ENCODE measurements at places on chromosomes 5 and 9.

GRCh38 chr9:127846443-127847177, 7.8 kb downstream of the ENG start:
- DNase-seq: no peak

GRCh38 chr5:139910901-139911300, 115.3 kb downstream of the PSD2 start:
- no peak for DNase-seq

GRCh38 chr5:124952079-124952478, 205.6 kb upstream of the ZNF608 start:
- DNase-seq: no peak

GRCh38 chr5:21238786-21239185, 1250.8 kb upstream of the CDH18 start:
- no peak for DNase-seq

- DNase-seq: no peak
Measured at GRCh38 chr5:74376187-74376586, 264.3 kb downstream of the ENC1 start.

GRCh38 chr5:74324556-74324955, 316.0 kb downstream of the ENC1 start:
- no peak for DNase-seq

DNA sequence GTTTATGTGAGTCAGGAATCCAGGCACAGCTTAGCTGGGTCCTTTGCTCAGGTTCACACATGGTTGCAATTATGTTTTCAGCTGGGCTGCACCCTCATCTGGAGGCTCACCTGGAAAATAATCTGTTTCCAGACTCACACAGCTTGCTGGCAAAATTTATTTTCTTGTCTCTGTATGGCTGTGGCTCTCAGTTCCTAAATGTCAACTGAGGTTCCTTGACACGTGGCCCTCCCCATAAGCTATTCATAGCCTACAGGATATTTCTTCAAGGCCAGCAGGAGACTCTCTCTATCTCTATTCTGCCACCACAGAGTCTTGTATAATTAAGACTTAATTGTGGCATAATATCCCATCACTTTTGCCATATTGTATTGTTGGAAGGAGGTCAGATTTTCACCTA, 732.0 kb downstream of the CDH18 start:
- DNase-seq: no peak

DNA sequence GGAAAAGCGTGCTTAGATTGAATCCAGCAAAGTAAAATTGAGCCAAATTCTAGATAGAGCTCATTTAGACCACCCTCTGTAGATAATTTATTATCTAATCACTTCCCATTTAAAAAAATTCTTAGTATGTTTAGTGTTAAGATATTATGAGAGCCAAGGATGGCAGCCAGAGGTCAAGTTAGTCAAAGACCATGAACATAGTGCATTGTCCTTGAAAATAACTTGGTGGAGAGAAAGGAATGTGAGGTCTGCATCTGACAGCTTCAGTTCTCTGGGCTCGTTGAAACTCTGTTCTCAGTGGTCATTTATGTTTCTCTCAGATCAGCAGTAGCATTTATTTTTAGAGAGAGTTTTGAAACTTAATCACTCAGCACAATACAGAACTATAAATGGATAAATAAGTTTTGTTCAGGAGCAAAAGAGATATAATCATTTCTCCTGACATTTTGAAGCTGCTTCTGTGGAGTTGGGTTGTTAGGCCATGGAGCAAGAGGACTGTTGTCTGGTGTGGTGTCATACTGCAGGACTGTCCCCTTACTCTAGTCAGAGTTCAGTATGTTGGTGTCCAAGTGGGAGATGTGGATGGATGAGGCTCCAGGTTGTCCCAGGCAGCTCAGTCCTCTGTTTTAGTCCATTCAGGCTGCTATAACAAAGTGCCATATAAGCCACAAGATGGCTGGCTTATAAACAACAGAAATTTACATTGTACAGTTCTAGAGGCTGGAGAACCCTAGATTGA, 337.7 kb downstream of the FBXL7 start:
- DNase-seq: no peak

GRCh38 chr5:124454081-124454480, 292.4 kb downstream of the ZNF608 start:
- DNase-seq: no peak

DNA sequence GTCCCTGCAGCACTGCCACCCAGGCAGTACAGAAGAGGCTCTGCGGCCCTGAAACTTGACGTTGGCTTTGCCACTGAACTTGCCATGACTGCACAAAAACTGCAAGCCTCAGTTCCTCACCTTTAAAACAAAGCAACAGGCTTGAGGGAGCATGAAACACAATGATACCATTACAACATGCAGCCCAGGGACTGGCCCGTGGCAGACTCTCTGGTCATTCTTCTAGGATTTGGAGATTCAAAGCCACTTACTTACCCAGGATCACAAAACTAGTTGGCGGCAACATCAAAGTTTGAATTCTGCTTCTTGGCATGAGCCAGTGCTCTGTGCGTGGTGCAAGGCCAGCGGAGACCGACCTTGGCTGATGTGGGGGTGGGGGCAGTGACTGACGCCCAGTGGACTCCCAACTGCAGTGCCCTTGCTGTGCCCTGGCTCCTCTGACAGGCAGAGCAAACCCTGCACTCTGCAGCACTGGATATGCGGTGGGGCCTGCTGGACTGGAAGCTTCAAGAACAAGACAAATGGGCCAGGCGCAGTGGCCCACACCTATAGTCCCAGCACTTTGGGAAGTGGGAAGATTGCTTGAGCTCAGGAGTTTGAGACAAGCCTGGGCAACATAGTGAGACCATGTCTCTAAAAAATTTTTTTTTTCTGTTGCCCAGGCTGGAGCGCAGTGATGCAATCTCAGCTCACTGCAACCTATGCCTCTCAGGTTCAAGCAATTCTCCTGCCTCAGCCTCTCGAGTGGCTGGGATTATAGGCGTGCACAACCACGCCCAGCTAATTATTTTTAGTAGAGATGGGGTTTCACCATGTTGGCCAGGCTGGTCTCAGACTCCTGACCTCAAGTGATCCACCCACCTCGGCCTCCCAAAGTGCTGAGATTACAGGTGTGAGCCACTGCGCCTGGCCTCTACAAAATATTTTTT, 18.9 kb downstream of the SQSTM1 start:
- DNase-seq: no peak

- no peak for DNase-seq
Measured at GRCh38 chr5:92320446-92320845, 937.3 kb upstream of the ARRDC3 start.

DNA sequence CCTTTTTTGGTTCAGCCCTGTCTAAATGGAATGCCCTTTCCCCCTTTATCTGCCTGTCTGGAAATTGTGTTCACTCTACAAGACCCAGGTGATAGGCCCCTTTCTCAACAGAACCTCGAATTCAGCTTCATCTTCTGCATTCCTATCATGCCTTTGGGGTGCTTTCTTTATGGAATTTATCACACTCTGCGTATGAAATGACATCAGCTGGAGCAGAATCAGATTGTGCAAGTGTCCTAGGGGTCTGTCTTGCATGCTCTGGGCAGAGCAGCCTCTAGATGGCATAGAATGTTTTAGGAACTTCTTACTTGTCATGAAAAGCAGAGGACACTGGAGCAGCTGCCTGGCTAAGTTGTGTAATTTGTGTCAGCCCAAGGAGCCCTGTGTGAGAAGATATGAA, 84.9 kb downstream of the ISL1 start:
- DNase-seq: no peak

DNA sequence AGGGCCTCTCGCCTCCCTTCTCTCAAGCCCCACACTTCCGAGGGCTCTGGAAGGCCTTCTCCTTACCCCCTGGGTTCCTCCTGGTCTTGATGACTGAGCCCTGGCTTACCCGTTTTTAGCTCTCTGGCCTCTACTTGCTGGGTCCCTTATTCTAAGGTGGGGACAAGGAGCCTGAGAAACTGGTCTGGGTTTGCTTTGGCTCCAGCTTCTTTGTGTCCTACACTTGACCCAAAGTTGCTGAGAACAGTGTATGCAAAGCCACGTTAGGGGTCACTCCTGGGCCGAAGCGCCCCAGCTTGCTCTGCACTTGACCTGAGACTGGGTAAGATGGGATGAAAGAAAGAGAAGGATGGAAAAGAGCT, 788 bp downstream of the ZNF346 start:
- DNase-seq: peak; percentile 13

DNA sequence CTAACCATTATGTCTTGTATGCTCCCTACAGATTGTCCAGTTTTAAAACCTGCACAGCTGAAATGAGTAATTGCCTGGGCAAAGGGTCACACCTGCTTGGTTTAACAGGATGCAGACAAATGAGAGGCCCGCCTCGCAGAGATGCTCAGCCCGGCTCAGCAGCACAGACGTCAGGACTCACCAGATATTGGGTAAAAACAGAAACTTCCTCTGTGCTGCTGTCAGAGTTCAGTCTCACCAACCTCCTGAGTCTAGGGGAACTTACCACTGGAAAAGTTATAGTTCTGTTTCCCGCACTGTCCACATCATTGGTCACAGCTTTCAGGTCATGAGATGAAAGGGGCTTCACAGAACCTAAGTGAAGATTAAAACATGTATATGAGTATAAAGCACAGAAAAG, 152.5 kb downstream of the ESM1 start:
- peak; percentile 7 for DNase-seq

DNA sequence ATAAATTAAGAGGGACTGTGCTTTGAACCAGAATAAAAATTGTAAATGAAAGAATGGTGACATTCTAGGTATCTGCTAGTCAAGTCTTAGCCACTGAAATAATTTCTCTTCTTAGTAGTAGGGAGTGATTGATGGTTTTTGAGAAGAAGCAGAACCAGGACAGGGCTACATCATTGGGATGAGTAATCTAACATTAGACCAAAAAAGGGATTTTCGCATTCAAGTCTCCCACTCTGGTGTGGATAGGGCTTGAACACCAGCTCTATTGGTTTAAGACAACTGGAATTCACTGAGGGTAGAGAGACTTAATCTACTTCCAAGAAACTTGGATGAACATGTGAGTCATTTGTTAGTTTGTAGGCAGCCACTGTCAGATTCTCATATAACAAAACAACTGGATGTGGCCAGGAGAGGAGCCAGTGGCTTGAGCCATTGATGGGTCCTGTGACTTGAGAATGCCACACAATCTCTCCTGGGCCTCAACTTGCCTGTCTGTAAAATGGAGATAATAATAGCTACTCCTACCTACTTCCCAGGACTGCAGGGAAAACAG, 16.6 kb downstream of the FAT2 start:
- DNase-seq: no peak

GRCh38 chr5:158390577-158390976, 531.6 kb upstream of the CLINT1 start:
- no peak for DNase-seq

DNA sequence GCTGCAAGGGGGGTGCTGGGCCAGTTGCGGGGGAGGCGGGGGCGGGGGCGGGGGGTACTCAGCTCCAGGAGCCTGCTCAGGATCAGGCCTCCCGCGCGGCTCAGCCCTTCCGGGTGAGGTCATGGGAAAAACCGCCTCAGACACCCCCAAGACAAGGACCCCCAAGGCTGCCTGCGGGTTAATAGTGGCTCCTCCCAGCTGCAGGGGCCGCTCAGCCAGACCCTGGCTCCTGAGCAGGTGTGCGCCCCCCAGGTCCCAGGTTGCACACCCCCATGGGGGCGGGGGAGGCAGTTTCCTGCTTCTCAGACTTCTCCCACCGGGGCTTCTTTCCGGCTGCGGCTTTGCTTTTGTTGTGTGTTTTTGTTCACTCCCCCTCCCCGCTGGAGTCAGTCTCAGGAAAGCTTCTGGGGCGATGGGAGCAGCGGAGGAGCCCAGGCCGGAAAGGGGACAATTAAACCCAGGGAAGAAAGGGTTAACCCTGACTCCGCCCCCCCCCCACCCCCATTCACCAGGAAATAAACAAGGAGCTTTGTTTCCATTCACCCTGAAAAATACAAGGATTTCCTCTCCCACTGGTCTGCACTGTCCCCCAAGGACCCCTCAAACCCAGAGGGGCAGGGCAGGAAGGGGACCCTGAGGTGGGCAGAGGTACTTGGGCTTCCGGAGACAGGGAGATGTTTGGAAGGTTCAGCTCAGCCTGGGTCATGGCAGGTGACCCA, 42.3 kb upstream of the NOTCH1 start:
- peak; percentile 49 for DNase-seq

DNA sequence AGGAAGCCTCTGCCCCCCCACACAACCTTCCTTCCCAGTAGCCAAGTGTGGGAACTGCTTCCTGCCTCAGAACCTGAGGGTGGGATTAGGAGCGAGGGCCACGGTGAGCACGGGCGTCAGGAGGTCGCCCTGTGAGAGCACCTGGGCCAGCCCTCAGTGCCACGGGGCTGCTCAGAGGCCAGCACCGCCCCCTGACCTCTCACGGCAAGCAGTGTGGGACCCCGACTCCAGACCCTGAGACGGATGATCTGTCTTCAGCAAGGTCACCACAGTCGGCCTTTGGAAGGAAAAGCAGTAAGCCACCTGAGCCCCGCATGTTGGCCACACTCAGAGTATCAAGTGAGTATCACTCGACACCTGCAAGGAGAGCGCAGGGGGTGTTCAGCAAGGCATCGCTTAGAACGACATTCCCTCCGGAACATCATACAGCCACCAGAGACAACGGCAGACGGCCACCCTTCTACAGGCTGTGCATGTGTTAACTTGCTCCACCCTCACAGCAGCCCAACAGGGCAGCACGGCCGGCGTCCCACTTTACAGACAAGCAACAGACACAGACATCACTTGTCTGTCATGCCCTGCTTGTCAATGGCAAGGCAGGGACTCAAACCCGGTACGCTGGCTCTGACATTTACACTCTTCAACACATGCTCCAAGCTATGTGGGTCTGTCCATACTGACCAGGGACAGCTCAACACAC, 50.2 kb downstream of the IPPK start:
- no peak for DNase-seq

DNA sequence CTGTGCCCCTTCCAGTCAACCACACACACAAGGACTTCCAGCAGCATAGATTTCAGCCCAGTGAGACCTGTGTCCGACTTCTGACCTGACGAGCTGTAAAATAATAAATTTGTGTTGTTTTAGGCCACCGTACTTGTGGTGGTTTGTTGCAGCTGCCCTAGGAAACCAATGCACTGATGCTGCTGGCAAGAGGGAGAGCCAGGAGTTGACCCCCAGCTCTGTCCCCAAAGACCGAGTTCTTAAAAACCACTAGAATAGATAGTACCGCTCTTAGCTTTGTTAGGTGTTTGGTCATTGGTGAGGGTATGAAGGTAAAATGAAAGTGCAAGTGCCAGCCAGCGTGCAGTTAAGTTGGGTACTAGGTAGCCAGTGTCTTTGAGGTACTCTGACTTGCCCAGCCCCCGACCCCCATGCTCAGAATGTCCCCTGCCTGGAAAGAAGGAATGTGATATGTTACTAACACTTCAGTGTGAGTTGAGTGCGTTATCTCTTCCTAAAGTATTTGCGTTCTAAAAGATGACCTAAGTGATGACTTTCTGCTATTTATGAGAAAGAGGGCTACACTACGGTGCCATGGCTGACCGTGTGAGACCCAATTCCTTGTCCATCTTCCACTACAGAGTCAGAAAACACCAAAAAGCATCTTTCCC, 185.6 kb downstream of the AOPEP start:
- no peak for DNase-seq

All from CD4-positive, alpha-beta T cell treated with Interleukin-6 for 4 hours (primary cell).